ENCODE measurements at places on chromosomes 12 and 14.
A peak's percentile ranks its signal among the peaks of the same experiment; 100 is the strongest.

DNA sequence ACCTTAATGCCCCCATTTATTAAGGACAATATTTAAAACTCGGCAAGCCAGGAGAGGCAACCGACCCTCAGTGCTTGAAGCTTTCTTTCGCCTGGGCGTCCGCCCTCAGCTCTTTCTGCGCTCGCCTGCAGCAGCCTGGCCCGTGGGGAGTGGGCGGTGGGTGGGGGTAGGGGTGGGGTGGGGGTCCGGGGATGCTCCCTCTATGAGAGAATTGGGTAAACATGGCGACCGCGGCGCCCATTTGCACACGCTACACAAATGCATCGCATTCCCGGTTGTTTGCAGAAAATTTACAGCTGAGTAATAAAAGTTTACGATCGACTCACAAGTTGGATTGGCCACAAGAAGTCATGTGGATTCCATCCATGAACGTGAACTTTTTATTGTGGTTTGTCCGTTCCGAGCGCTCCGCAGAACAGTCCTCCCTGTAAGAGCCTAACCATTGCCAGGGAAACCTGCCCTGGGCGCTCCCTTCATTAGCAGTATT is 7.7 kb downstream of the HOXC8 start:
- DNase-seq: no peak

GRCh38 chr12:106233011-106233410 is 14.8 kb downstream of the CKAP4 start:
- DNase-seq: no peak

- no peak for DNase-seq
Observed at GRCh38 chr12:95083938-95084337, 10.5 kb upstream of the NR2C1 start.

DNA sequence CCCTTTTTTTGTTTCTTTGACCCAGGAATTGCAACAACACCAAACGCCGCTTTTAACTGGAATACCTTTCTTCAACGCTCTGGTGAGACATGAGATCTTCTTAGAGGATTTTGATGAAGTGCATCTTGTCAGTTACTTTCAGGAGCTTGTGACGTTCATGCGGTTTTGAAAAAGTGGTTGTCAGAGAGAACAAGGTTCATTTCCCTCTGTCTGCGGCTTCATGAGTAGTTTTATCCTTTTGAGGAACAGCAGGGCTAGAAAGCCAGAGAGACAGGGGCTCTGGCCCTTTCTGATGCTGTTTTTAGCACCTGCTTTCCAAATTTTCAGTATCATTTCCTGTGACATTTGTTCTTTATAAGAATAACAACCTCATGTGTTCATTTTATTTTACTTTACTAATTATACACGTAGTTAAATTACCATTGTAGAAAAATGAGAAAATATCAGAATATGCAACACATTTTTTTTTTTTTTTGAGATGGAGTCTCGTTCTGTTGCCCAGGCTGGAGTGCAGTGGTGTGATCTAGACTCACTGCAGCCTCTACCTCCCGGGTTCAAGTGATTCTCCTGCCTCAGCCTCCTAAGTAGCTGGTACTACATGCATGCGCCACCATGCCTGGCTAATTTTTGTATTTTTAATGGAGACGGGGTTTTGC is 61.8 kb downstream of the GLT1D1 start:
- DNase-seq: peak; percentile 6

GRCh38 chr12:90627180-90627896 is 327.6 kb downstream of the CCER1 start:
- DNase-seq: no peak

DNA sequence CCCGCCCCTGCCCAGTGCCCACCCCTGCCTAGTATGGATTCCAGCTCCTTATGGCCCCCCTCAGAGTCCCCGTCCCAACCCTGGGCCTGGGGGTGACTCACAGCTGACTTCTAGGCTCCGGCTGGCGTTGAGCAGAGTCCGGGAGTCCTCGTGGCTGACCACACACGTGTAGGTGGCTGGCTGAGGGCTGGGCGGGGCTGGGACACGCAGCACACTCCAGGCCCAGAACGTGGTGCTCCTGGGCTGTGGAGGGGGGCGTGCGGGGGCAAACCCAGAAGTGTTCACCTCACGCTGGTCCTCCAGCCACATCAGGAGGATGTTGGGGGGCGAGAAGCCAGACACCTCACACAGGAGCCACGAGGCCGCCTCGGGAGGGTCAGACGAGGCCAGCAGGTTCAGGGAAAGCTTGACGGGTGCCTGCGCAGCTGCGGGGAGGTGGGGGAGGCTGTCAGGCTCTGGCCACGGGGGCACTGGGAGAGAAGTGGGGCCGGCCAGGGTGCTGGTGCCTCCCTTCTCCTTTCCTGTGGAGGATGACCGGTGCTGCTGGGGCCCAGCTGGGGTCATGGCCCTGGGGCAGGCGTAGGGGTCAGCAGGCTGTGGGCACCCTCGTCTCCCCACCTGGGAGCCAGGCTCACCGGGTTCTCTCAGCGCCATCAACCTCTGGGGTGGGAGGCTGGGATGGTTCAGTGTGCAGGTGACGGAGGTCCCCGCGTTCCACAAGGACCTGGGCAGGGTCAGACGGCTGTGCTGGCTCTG is 314.1 kb downstream of the TMEM121 start:
- DNase-seq: peak; percentile 36

GRCh38 chr14:81401420-81402122 is 1.4 kb upstream of the STON2 start:
- DNase-seq: no peak

GRCh38 chr12:31474751-31475150 is 116.2 kb downstream of the DENND5B start:
- DNase-seq: no peak

DNA sequence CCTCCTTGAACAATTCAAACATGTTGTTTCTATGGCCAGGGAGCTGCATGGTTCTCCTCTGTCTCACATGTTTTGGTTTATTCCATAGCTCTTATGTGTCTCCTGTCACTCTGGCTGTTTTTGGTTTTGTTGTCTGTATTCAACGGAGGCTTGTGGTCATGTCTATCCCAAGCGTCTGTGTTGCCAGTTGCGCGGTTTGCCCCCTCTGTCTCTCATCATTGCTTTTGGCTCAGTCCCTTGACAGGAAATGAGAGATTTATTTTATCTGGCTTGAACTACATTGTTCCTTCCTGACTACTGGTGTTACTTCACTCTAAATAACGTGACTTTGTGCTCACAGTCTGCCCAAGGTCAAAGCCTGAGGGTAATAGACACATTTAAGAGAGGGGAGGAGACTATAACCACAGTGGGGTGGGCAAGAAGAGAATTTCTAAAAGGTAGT is 96.4 kb upstream of the SOX5 start:
- no peak for DNase-seq

- no peak for DNase-seq
Observed at GRCh38 chr14:49905989-49906388, 13.1 kb downstream of the ARF6 start.

DNA sequence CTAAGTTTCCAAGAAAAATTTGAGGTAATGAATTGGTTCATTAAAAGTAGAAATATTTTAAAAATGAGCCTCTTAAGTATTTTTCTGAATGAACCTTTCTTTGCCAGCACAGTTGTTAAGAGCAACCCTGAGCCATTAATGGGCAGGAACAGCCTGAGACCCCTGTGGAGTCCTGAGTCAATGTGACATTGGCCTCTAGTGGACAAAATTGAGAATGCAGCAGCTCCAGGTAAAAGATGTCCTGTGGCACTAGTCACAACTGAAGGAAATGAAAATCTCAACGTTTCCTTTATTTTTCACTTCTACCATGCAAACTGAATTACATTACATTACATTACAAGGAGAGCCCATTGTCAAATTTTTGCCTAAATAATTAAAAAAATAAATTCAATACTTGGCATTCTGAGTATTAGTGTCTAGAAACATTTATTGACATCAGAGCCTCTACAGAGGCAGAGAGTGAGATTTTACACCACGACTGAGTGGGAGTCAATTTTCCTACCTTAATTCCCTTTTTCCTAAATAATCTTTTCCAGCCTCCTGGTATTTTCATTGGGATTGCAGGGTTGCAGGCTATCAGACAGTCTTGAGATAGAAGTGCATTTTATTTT is 135.7 kb downstream of the PPM1H start:
- peak; percentile 48 for DNase-seq

- no peak for DNase-seq
Observed at GRCh38 chr14:59631237-59631636, 54.6 kb upstream of the CCDC175 start.
